ENCODE measurements at places on chromosomes 5 and 9. TPM values are rescaled to one million over a fixed set of nuclear protein-coding genes. Genes with fewer than 3 reads are reported as not detected.

DNA sequence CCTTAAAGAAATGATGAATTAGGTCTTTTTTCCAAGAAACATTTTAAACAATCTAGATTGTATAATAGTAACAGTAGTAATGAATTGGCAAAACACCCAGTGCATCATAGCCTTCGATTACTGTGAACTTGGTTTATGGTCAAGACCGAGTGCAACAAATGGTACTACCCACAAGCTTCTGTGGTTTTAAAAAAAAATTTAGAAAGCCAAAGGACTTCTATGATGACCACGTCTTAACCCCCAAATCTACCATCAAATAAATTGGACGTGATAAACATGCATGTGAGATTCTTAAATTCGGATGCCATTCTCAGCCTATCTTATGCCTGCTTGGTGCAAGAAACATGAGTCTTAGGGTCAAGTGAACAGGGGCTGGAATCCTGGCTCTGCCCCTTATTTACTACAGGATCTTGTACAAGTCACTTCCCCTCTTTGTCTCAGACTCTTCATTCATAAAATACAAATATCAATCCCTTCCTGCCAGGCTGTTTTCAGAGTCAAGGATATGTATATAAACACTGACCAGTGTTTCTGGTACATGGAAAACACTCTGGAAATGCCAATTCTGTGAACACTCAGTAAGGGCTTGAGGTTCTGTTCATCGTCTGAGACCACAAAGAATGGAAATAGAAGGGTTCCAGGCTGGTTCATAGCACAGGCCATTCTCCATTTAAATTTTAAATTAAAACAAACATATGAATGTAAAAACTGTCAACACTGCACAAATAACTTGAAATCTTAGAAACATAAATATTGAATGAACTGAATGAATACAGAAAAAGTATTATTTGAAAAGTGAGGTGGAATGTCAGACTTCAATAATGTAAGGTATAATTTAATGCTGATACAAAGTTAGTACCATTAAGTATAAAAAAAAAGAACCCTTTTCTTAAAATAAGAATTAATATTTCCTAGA, 107.8 kb downstream of the NR6A1 start:
- H3K4me1 ChIP-seq = peaks cover 16% of the 10 kb centered on the region
- H3K27me3 ChIP-seq = peaks cover 4% of the 10 kb centered on the region
- no peaks in the 10 kb centered on the region for H3K36me3 ChIP-seq

The ELOVL7 gene
- not detected for polyA plus RNA-seq

- no peaks in the 10 kb centered on the region for H3K36me3 ChIP-seq
- no peak overlapping the region for H3K4me3 ChIP-seq
- no peaks in the 10 kb centered on the region for H3K4me1 ChIP-seq
- no peak for DNase-seq
Measured at GRCh38 chr9:70617033-70617828, 202.8 kb upstream of the KLF9 start.

The WNK2 gene
- not detected for polyA plus RNA-seq

- H3K27me3 ChIP-seq = no peaks in the 10 kb centered on the region
- no peak overlapping the region for H3K4me3 ChIP-seq
- H3K4me1 ChIP-seq = no peaks in the 10 kb centered on the region
- DNase-seq = no peak
- peaks cover 6% of the 10 kb centered on the region for H3K36me3 ChIP-seq
Measured at GRCh38 chr5:94707359-94707758, 88.9 kb downstream of the SLF1 start.

- DNase-seq = no peak
- H3K4me3 ChIP-seq = no peak overlapping the region
- H3K27me3 ChIP-seq = no peaks in the 10 kb centered on the region
- H3K36me3 ChIP-seq = no peaks in the 10 kb centered on the region
Measured at GRCh38 chr5:44536650-44537260, 147.5 kb upstream of the FGF10 start.

GRCh38 chr5:51684794-51685355, 301.6 kb downstream of the ISL1 start:
- no peak for DNase-seq
- H3K27me3 ChIP-seq = no peaks in the 10 kb centered on the region
- no peaks in the 10 kb centered on the region for H3K4me1 ChIP-seq

The MAMDC4 gene
- not detected for polyA plus RNA-seq

GRCh38 chr9:84667571-84668195, 1.8 kb upstream of the NTRK2 start:
- H3K4me3 ChIP-seq = no peak overlapping the region
- H3K4me1 ChIP-seq = no peaks in the 10 kb centered on the region
- DNase-seq = no peak
- H3K36me3 ChIP-seq = no peaks in the 10 kb centered on the region
- H3K27ac ChIP-seq = no peak overlapping the region

The KIAA1958 gene
- polyA plus RNA-seq = 2.4 TPM

The N4BP3 gene
- polyA plus RNA-seq = 1.7 TPM

The CDC20B gene
- polyA plus RNA-seq = not detected

DNA sequence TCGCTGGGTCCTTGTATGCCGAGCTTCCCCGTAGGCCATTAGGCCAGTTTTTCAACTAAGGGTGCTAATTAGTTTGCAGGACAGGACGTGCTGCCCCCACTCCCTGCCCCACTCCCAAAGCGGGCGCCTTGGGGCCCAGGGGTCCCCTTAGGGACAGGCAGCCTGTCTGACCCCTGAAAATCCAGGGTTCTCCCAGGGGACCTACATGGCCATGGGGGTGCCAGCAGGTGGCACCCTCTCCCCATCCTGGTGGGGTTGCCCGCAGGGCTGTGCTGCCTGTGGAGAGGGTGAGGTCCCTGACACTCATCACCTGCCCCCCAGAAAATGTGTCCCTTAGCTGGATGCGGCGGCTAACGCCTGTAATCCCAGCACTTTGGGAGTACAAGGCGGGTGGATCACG, 8.5 kb upstream of the CCDC187 start:
- no peak overlapping the region for H3K4me3 ChIP-seq
- no peaks in the 10 kb centered on the region for H3K27me3 ChIP-seq
- no peaks in the 10 kb centered on the region for H3K36me3 ChIP-seq
- no peak for DNase-seq
- H3K4me1 ChIP-seq = no peaks in the 10 kb centered on the region
- H3K27ac ChIP-seq = no peak overlapping the region

- no peak overlapping the region for H3K4me3 ChIP-seq
- H3K36me3 ChIP-seq = no peaks in the 10 kb centered on the region
- no peaks in the 10 kb centered on the region for H3K4me1 ChIP-seq
- no peaks in the 10 kb centered on the region for H3K27me3 ChIP-seq
- no peak for DNase-seq
Measured at GRCh38 chr5:166767858-166768257, 1523.6 kb upstream of the WWC1 start.

- peaks cover 56% of the 10 kb centered on the region for H3K36me3 ChIP-seq
- H3K27ac ChIP-seq = peak overlapping the region; percentile 81
- peak overlapping the region; percentile 38 for H3K4me3 ChIP-seq
- no peaks in the 10 kb centered on the region for H3K27me3 ChIP-seq
- DNase-seq = peak; percentile 30
- peaks cover 94% of the 10 kb centered on the region for H3K4me1 ChIP-seq
Measured at GRCh38 chr9:114371973-114372917, 15.5 kb downstream of the AKNA start.

DNA sequence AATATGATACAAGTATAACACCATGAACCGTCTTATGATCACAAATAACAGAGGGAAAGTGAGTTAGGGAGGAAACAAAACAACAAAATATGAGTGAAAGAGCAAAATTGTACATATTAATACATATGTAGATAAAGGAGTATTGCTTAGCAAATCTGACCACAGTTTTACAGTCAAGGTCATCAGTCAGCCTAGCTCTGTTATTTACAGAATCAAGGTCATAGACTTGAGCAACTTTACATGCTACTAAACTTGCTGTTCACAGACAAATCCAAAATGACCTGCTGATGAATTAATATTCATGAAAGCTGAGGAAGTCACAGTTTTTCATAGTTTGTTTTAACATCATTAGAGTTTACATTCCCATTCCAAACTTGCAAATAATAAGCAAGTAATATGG, 1387.7 kb upstream of the ACO1 start:
- H3K27me3 ChIP-seq = no peaks in the 10 kb centered on the region
- no peak overlapping the region for H3K4me3 ChIP-seq
- DNase-seq = no peak
- no peak overlapping the region for H3K27ac ChIP-seq
- no peaks in the 10 kb centered on the region for H3K36me3 ChIP-seq
- no peaks in the 10 kb centered on the region for H3K4me1 ChIP-seq

DNA sequence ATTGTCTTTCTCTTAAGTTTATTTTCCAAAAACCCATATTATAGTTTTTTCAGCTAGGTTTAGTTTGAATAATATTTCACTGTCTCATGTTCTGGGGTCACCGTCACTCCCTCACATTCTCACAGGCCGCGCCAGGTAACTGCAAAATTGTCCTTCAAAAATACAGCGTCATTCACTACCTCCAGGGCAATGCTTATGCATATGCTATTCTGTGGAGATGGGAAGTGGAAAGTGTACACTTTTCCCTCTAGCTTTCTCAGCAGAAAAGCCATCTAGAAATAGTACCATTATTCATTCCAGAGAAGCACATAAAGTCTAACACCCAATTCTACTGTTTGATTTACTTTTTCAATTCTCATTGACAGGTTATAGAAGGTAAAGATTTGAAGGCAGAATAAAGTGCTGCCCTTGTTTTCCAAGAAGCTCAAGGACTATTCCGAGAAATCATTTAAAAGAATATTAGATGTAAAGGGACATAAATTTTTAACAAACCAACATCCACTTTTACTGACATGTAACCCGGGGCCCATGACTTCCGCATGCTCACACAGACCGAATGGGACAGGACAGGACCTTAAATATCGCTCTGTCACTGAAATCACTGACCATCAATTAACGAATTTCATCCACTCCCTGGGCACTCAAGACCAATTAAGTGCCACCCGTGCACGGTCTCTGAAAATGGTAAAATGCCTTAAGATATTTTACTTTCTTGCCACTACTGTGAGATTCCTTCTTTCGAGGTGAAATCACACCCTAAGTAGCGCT, 720 bp downstream of the NUDT12 start:
- no peaks in the 10 kb centered on the region for H3K36me3 ChIP-seq
- no peak for DNase-seq
- H3K27me3 ChIP-seq = no peaks in the 10 kb centered on the region
- H3K27ac ChIP-seq = peak overlapping the region; percentile 45
- no peaks in the 10 kb centered on the region for H3K4me1 ChIP-seq

- H3K36me3 ChIP-seq = no peaks in the 10 kb centered on the region
- H3K27ac ChIP-seq = no peak overlapping the region
- no peak for DNase-seq
- no peaks in the 10 kb centered on the region for H3K4me1 ChIP-seq
- H3K27me3 ChIP-seq = no peaks in the 10 kb centered on the region
- H3K4me3 ChIP-seq = no peak overlapping the region
Measured at GRCh38 chr9:36866840-36867239, 167.2 kb downstream of the PAX5 start.

- no peak overlapping the region for H3K4me3 ChIP-seq
- no peaks in the 10 kb centered on the region for H3K27me3 ChIP-seq
- no peaks in the 10 kb centered on the region for H3K4me1 ChIP-seq
- no peak overlapping the region for H3K27ac ChIP-seq
- no peak for DNase-seq
Measured at GRCh38 chr9:107933097-107933496, 443.5 kb upstream of the KLF4 start.

- no peak overlapping the region for H3K4me3 ChIP-seq
- H3K4me1 ChIP-seq = no peaks in the 10 kb centered on the region
- no peaks in the 10 kb centered on the region for H3K36me3 ChIP-seq
- no peak overlapping the region for H3K27ac ChIP-seq
Measured at GRCh38 chr5:109016300-109016699, 268.6 kb downstream of the FER start.

- H3K4me3 ChIP-seq = no peak overlapping the region
- no peaks in the 10 kb centered on the region for H3K27me3 ChIP-seq
- H3K27ac ChIP-seq = no peak overlapping the region
- DNase-seq = no peak
- no peaks in the 10 kb centered on the region for H3K36me3 ChIP-seq
Measured at GRCh38 chr5:92504346-92504745, 1076.7 kb downstream of the NR2F1-AS1 start.

- H3K27ac ChIP-seq = no peak overlapping the region
- H3K36me3 ChIP-seq = no peaks in the 10 kb centered on the region
- H3K4me1 ChIP-seq = no peaks in the 10 kb centered on the region
- no peak overlapping the region for H3K4me3 ChIP-seq
- no peaks in the 10 kb centered on the region for H3K27me3 ChIP-seq
Measured at GRCh38 chr5:167634432-167634831, 657.0 kb upstream of the WWC1 start.

GRCh38 chr9:100602342-100602801, 24.5 kb downstream of the CAVIN4 start:
- H3K27ac ChIP-seq = no peak overlapping the region
- H3K27me3 ChIP-seq = no peaks in the 10 kb centered on the region
- DNase-seq = no peak
- no peak overlapping the region for H3K4me3 ChIP-seq
- H3K36me3 ChIP-seq = no peaks in the 10 kb centered on the region

- H3K27ac ChIP-seq = no peak overlapping the region
- H3K27me3 ChIP-seq = no peaks in the 10 kb centered on the region
- no peak for DNase-seq
- no peaks in the 10 kb centered on the region for H3K36me3 ChIP-seq
Measured at GRCh38 chr9:35548571-35548970, 56.5 kb upstream of the TESK1 start.

GRCh38 chr5:151243564-151243963, 9.4 kb upstream of the GM2A start:
- peaks cover 6% of the 10 kb centered on the region for H3K4me1 ChIP-seq
- H3K4me3 ChIP-seq = no peak overlapping the region
- no peak for DNase-seq

The PCDHB16 gene
- polyA plus RNA-seq = not detected

The SPINK5 gene
- polyA plus RNA-seq = not detected

DNA sequence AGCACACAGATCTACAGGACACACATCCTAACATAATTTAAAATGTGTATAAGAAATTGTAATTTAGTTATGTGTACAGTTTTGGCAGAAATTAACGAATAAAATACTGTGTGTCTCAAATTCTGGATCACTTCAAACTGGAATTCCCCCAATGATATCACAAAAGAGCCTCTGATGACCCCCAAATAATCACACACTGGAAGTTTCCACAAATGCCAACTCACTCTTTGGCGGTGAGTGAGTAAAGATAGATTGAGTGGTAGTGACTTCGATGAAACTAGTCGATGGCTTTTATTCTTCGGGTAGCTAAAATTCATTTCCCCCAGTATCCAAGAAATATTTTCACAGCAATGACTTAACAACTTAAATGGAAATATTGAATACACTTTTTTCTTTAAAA, 2.2 kb downstream of the ZNF366 start:
- no peaks in the 10 kb centered on the region for H3K36me3 ChIP-seq
- no peak overlapping the region for H3K4me3 ChIP-seq

The AP3S1 gene
- 77.5 TPM for polyA plus RNA-seq

The GTF2H2C gene
- 20.4 TPM for polyA plus RNA-seq

All from CD8-positive, alpha-beta memory T cell (primary cell).